ENCODE measurements at places on chromosomes 4 and X.

GRCh38 chr4:123435246-123436113 is 38.9 kb downstream of the SPRY1 start:
- DNase-seq, result no peak

- DNase-seq, result no peak
Measured at GRCh38 chr4:113024388-113024787, 25.1 kb upstream of the ANK2 start.

DNA sequence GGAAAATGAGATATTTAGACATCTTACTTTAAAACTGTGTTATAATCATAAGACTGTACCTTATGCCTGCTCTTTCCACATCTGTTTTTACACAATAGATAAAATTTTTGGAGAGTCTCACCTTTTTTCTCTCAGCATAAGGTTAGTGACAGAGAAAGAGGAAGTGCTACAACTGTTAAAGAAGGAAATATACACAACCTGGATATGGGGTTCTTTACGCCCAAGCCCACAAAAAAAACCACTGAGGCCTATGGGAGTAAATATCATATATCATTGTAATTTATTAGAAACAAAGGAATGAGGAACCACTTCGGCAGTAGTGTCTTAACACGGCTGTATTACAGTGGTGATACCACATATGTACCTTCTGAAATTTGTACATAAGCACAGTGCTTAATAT is 265.9 kb upstream of the GK2 start:
- no peak for DNase-seq

- no peak for DNase-seq
Measured at GRCh38 chrX:108029928-108030711, 14.7 kb upstream of the VSIG1 start.

GRCh38 chrX:150329282-150329681 is 33.8 kb upstream of the MAMLD1 start:
- DNase-seq, result no peak

Measured in left kidney (tissue), 8 donors.